ENCODE measurements at places on chromosomes 16 and 17.
A peak's percentile ranks its signal among the peaks of the same experiment; 100 is the strongest.

- DNase-seq, result no peak
Measured at GRCh38 chr17:13765701-13766100, 164.0 kb upstream of the HS3ST3A1 start.

DNA sequence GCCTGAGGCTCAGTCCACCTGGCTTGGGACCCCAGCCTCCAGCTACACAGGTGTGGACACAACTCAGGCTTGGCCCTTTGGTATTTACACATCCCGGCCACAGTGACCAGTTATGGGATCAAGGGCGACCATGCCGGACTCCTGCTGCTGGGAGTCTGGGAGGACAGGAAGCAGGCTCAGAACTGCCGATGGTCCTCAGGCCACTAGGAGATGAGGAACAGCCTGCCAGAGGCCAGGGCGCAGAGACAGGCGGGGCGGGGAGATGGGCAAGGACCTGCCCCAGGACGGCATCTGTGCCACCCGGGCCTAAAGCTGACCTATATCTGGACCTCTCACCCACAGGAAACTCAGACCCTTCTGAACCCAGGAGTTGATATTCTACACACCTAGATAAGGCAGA lies 12.5 kb downstream of the NXN start:
- no peak for DNase-seq

GRCh38 chr16:48004141-48004695 lies 151.6 kb downstream of the ABCC12 start:
- DNase-seq, result no peak

DNA sequence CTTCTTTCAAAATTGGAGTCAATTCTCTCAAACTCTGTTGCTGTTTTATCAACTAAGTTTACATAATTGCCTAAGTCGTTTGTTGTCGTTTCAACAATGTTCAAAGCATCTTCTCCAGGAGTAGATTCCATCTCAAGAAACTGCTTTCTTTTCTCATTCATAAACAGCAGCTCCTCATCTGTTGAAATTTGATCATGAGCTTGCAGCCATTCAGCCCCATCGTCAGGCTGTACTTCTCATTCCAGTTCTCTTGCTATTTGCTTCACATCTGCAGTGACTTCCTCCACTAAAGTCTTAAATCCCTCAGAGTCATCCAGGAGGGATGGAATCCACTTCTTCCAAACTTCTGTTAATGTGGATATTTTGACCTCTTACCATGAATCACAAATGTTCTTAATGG lies 230.6 kb downstream of the IRF8 start:
- no peak for DNase-seq

DNA sequence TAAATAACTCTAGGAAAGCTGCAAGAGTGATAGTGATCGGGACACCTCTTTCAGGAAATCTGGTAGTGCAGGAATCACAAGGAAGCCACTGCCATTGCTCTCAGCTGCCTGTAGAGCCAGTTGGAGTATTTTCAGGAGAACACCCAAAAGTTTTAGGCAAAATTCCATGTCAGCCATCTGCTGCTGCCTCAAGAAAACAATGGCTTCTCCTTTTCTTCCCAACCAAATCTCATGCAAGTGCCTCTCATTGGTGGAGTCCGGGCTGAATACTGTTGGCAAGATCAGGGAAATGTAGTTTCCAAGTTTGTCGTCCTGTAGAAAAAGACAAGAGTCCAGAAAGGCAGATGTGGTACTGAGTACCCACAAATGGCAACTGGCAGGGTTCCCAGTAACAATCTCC lies 54.9 kb upstream of the TANC2 start:
- no peak for DNase-seq

DNA sequence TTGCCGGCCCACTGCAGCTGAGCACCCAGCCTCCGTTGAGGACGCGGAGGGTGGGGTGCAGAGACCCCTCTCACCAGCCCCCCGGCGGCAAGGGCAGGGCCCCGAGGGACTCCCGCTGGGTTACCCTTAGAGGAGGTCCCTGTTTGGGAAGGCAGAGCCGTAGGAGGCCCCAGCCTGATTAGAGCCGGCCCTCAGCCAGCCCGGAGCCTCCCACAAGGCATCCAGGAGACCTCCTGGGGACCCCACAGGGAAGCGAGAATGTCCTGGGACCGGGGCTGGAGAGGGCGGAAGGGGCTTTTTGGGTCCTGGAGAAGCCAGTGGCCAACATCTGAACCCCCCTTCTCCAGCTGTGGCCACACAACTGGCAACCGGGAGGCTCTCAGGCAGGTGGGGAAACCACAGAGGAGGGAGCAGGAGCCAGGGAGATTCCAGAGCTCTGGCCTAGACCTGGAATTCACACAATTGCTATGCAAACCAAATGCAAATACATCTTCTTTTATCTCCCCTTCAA lies 21.7 kb upstream of the SP6 start:
- no peak for DNase-seq

- no peak for DNase-seq
Measured at GRCh38 chr17:77534137-77534536, 393.4 kb downstream of the SEC14L1 start.

GRCh38 chr17:41635121-41636097 lies 11.0 kb upstream of the KRT17 start:
- DNase-seq, result peak; percentile 38

- no peak for DNase-seq
Measured at GRCh38 chr16:56447286-56447685, 3.8 kb downstream of the NUDT21 start.

- no peak for DNase-seq
Measured at GRCh38 chr17:68057531-68057952, 22.0 kb downstream of the KPNA2 start.

DNA sequence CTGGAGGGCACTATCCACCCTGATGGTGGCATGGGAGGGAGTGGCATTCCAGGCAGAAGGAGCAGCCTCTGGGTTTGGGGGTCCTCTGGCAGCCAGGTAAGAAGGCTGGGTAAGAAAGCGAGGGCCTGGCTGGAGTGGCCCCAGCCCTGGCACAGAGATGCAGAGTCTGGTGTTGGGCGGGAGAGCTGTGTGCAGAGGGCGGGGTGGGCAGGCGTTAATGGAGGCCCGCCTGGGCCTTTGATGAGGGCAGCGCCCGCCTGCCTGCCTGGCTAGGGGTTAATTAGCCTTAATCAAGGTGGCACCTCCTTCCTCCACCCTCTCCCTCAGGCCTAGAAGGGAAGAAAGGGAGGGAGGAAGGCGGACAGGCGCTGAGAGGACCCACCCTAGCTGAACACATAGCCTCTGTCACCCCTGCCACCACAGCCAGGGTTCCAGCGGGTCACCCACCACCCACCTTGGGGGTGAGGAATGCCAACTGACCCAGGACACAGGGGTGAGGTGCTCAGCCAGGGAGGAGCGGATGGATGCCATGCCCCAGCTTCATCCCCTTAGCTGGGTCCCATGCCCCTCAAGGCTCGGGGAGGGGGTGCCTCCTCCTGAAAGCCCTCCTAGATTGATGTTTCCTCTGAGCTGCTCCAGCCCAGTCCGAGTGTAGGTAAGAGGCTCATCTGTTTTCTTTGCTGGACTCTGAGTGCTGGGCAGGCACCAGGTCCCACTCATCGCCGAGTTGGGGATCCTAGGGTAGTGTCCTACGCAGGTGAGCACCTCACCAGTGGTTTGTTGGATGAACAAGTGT lies 13.4 kb upstream of the FAM83G start:
- no peak for DNase-seq

- DNase-seq, result no peak
Measured at GRCh38 chr17:29640981-29641642, 18.4 kb upstream of the CORO6 start.

GRCh38 chr17:40103071-40103661 lies 2.8 kb upstream of the NR1D1 start:
- no peak for DNase-seq

GRCh38 chr17:2989855-2990254 lies 73.6 kb downstream of the OR1D5 start:
- DNase-seq, result no peak

DNA sequence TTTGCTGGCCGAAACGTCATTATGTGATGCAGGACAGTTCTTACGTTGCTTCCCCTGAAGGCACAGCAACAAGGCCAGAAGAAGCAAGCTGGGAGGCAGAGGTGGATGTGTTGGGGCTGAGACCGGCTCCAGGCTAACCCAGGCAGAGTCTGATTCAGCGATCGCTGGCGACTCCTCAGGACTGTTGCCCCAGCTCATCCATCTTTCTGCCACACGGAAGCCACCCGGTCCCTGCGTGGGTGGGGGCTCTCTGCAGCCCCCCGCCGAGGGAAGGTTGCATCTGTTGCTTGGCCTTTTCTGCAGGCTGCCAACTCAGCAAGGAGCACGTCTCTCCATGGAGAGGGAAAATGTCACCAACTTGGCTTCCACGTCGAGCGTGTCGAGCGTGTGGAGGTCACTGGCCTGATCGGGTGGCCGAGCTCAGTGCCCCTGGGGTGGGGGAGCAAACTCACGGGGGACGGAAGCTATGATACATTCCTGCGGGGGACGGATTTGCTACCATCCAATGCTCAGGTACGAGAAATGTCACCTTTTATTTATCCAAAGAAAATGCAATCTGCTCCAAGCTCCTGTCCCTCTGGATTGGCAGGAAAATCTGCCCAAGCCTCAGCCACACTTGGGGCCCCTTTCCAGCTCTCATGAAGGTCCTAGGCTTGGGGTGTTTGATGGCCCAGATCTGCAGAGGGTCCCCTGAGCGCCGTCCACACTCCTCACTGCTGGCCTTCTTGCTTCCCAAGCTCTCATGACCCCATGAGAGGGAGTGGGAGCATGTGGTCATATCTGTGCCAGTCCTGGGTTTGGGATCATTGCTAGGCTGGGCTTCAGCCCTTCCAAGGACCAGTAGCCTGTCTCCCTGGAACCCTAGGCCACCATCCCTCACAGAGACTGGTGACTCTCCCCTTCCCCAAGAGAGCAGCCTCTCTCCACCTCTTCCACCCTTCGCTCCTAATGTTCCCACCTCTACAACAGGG lies 69.4 kb downstream of the RPH3AL start:
- no peak for DNase-seq

DNA sequence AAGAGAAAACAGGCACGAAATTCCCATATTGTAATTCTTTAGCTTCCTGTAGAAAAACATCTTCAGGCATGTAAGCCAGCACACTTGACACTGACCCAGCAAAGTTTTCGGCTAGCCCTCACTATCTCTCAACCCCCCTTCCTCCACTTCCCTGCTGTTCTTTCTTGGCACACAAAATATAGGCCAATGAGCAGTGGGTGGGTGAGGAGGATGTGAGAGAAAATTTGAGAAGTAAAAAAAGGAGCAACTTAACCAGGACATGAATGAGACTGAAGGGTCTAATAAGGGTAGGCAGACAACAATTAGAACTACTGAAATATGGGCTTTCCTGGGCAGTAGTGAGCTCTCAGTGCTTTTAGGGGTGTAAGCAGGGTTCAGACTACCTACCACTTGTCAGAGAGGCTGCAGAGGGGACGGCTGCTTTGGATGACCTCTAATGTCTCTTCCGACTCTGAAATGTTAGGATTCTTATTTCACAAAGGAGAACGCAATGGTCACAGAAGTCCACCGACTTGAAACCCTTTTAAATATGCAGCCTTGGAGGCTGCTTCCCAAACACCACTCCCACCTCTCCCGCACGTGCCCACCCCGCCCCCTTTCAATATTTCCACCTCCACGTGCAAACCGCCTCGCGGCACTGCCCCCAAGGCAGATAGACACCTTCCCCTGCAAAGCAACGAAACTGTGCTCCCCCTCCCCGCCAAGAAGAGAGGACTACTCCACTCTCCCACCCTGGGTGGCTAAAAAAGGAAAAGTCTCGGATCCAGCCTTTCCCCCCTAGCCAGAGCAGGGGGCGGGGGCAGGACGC lies 889 bp downstream of the MBTD1 start:
- peak; percentile 6 for DNase-seq

GRCh38 chr16:9844361-9844760 lies 337.9 kb downstream of the GRIN2A start:
- no peak for DNase-seq

GRCh38 chr17:48643697-48644012 lies 17.5 kb upstream of the HOXB9 start:
- DNase-seq, result no peak

GRCh38 chr17:1800240-1800639 lies 29.5 kb downstream of the SMYD4 start:
- DNase-seq, result no peak

GRCh38 chr16:48963306-48963705 lies 318.3 kb downstream of the CBLN1 start:
- no peak for DNase-seq

- no peak for DNase-seq
Measured at GRCh38 chr17:80829166-80829813, 162.4 kb upstream of the CHMP6 start.

DNA sequence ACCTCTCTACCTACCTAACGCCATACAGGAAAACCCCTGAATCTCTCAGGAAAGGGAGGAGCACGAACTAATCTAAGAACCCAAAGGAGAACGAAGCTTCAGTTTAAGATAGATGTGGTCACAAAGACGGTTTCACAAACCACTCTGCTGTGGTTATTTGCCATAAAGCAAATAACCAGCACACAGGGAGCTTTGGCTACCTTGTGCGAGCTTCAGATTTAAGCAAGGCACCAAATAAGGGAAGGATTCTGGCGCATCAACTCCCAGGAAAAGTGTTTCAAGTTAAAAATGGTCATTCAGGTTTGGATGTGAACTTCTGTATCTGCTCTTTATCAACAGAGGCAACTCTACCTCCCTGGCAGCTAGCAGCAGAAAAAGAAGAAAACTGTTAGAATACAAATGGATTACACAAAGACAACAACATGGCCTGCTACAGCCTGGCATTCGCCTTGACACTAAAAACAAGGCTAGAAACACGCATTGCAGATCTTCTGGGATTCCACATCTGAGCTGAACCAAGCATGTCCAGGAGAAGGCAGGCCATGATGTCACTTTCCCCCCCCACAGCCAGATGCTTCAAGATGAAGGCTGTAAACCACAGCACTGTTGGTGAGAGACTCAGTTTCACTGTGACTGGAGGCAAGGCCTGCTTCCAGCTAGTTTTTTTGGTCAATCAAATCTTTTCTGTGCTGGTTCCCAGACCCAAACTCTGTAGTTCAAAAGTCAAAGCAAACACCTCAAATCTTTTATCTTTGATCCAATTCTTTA lies 43.6 kb downstream of the SMG6 start:
- DNase-seq, result no peak

GRCh38 chr16:81121474-81121990 lies 25.3 kb upstream of the GCSH start:
- no peak for DNase-seq

- DNase-seq, result no peak
Measured at GRCh38 chr16:53100131-53100748, 45.4 kb downstream of the CHD9 start.

- peak; percentile 27 for DNase-seq
Measured at GRCh38 chr16:88977018-88977811, at the start of gene CBFA2T3. TSS of gene CBFA2T3 (minus strand) at chr16:88977207. CDS start at chr16:88976807, 400 bp downstream.

DNA sequence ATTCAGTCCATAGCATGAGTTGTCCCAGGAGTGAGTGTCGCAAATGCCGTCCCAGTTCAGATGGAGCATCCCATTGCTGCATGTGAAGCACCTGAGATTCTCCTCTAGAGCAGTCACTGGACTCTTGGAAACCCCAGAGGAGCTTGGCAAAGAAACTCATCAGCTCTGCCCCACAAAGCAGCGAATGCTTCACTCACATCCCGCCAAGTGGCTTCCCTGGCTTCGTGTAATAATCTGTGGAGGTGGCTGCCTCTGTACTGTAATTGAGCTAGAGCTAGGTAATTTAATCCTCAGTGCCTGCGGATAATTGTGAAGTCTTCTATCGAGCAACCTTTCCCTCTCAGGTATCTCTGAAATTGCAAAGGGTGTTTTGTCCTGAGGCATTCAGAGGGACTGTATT lies 107.1 kb downstream of the SNX29 start:
- no peak for DNase-seq
